ENCODE measurements at places on chromosomes 7 and 10.

- no peak for DNase-seq
Observed at GRCh38 chr10:32951111-32951510, 6.9 kb downstream of the ITGB1 start.

GRCh38 chr10:130484468-130485180 is 348.4 kb downstream of the GLRX3 start:
- DNase-seq: no peak

DNA sequence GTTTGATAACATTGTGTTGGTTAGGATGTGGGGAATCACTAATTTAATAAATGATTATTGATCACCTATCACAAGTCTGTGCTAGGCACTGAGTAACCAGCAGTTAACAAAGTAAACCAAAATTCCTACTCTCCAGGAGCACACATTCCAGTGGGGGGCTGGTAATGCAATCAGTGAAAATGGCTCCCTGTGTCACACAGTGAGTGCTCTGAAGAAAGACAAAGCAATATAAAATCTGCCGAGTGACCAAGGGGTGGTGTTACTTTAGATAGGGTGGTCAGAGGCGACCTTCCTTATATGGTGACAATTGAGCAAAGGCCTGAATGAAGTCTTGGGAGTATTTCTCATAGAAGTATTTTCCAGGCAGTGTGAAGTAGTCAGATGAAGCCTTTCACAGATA is 13.6 kb upstream of the SMC3 start:
- DNase-seq: no peak

DNA sequence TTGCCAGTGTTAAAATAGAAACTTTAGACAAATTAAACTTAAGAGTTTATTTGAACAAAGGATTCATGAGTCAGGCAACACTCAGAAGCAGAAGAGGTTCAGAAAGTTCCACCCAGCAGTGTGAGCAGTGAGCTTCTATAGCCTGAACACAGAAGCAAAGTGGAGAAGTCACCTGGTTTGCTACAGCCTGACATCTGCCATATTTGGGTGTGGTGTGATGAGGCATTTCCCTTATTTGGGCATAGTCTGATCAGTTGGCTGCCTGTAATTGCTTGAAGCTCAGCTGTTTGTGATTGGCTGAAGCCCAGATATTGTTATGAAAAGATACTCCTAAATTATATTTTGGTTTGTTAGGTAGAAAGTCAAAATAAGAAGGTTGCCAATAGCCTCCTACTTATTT is 39.1 kb downstream of the VWC2 start:
- no peak for DNase-seq

DNA sequence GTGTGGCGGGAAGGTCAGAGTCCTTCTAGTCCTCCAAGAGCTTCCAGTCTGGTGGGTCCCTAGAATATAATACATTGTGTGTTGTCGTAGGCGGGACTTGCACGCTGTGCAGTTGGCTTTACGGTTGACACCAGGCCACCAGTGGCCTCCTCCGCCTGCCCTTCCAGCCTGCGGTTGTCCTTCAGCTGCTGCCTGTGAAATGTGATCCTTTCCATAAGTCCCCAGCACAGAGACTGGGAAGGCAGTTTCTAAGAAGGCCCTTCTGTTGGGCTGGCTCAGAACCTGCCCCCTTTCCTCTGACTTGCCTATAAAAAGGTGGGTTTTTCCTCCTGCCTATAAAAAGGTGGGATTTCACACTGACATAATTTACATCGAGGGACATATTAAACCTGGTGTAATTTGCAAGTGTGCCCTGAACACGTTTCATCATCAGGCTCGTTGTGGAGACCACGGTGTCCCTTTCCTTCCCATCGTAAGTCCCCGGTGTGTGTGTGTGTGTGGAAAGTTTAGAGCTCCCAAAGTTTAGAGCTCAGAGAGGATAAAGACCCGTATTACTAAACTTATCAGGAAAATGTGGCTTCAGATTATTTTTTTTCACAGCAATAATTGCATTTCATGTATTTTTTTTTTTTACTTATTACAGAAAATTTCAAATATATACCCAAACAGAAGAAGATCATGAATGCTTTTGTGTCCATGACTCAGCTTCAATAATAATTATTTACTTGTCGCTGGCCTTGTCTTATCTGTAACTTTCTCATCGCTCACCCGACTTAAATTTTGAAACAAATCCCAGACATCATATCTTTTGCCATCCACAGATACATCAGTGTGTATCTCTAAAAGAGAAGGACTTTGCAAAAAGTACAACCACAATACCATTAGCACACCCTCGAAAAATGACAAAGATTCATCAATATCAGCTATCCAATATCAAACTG is 45.1 kb downstream of the CUX1 start:
- DNase-seq: no peak

DNA sequence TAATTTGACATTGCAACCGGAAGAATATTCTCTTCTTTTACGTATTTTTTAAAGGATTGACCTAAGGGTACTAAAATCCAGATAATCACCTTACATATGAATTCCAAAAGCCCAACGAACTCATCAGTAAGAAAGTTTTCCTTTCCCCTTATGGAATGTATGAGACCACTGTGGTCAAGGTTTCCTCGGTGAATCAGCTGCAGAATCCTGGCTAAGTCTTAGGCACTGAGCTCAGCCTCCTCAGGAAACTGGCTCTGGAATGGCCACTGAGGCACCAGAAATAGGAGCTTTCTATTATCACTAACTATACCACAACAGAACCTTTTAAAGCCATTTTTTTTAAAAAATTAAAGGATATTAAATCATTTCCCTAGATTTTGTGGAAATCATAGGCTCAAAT is 21.0 kb downstream of the SVIL start:
- DNase-seq: no peak

GRCh38 chr7:134809616-134810015 is 30.2 kb downstream of the CALD1 start:
- no peak for DNase-seq

DNA sequence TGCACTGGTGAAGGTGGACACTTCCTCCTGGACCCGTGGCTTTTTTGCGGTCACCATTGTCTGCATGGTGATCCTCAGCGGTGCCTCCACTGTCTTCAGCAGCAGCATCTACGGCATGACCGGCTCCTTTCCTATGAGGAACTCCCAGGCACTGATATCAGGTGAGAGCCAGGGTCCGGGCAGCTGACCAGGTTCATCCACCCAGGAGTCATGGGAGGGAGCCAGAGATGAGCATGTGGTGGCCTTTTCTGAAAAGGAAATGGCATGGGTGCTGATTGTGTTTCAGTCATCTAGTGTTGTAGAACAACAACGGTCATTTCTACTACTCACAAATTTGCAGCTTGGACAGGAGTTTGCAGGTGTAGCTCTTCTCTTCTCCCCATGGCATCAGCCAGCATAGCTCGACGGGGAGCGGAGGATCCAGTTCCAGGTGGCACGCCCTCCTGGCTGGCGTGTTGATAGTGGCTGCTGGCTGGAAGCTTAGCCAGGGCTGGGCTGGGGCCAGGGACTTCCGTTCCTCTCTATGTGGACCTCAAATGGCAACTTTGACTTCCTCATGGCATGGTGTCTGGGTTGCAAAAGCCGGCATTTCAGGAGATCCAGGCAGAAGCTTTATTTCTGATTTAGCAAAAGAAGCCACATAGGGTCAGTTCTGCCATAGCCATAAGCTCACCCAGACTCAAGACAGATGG is 32.7 kb downstream of the SLC29A3 start:
- no peak for DNase-seq

DNA sequence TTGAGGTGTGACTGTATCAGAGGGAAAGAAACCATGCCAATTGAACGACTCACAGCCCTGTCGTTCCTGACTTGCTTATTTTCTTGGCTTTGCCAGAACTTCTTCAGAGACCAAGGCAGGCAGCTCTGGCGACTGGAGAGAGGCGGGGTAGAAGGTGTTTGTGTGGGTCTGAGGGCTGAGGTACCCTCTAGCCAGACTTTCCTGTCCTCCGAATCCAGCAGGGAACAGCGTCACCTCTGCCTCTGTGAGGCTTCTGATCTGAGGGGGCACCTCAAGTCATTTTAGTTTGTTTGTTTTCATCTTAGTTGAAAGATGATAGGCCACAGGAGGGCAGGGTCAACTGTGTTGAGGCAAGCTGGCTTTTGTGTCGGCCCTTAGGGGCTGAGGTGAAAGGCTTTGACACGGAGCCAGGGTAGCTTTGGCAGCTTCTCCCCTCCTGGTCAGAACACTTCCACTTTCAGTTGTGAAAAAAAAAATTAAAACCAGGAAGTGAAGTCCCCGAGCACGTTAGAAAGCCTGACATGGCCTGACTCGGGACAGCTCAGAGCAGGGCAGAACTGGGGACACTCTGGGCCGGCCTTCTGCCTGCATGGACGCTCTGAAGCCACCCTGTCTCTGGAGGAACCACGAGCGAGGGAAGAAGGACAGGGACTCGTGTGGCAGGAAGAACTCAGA is 1.9 kb downstream of the ACSL5 start:
- peak; percentile 69 for DNase-seq

- no peak for DNase-seq
Observed at GRCh38 chr10:48782386-48782785, 97.7 kb downstream of the WDFY4 start.

DNA sequence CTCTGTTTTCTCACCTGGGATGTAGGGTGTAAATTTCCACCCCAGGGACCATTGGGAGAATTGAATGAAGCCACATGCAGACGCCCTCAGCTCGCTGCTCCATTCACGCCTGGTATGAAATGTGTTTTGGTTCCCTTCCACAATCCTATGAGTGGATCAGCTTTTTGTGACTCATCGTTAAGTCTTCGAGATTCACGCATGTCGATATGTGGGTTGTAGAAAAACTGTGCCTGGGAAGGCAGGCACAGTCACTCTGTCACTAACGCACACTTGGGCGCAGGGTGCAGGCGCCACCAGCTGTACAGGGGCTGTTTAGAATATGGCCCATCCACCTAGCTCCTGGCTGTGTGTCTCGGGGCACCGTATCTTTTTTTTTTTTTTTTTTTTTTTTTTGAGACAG is 64.2 kb upstream of the SH2B2 start:
- DNase-seq: no peak

GRCh38 chr7:45892407-45893035 is 4.2 kb downstream of the IGFBP1 start:
- no peak for DNase-seq

DNA sequence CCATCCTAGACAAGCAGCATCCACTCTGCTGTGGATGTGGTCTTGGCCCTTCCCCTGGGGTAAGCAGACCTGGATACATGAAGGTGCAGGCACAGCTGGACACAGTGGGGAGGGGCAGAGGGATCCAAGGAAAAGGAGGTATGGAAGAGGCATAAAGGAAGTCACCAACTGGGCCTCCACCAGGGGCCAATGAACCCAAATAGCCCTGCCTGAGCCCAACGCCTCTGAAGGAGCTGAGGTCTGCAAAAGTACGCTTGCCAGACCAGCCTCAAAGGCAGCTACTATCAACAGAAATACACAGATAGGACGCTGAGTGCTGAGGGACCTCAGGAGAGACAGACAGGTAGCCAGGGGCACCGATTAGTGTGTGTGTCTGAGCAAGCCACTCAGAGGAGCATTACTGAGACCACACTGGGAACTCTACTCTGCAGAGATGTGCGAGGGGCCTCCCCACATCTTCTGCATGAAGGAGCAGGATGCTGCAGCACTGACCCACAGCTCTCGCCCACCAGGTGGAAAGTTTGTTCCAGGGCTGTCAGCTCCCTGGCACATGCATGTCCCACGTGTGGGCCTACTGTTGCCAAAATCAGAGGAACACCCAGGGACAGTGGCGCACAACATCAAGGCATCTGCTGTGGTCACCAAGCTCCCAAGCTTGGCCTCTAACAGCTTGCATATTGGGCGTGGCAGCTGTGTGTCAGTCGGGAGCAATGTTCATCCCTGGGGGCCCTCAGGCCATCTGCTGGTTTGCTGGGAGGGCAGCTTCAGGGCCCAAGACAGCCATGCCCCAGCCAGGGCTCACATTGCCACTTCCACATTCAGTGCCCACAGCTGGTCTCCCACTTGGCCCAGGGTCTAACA is 40.0 kb downstream of the MKI67 start:
- DNase-seq: no peak

DNA sequence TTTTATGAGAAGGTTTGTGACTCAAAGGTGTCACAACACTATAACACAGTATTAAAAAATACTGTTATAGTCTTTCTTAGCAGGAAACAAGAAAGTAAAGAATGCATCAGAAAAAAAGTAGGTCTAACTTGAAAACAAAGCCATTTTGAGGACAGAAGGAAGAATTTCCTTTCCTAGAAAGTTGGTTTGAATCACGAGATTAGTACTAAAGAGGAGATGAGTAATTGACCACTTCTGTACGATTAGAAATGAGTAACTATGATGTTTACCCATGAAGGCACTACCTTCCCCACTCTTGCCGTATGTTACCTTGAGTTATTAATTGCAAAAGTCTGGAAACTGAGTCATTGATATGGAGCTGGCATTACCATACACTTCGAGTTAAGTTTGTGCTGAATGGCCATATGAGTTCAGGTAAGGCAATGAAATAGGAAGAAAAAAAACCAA is 65.2 kb downstream of the FAM185A start:
- DNase-seq: no peak

DNA sequence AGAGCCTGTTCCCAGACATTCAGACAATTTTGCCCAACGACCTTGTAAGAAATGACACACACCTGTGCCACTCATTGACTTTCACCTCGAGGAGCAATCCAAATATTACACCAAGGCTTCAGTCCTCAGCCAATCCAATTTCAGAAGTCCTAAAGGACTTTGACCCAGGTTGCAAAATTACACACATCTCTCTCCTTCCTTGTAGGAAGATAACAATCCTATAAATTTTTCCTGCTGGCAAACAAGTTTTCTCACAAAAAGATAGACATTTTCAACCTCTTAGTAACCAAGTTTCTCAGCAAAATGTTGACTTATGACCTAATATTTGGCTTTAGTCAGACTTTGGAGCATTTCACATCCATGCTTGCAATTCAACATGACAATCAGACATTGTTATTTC is 745.0 kb downstream of the GRID1 start:
- peak; percentile 63 for DNase-seq

- no peak for DNase-seq
Observed at GRCh38 chr7:103936558-103936957, 52.9 kb downstream of the RELN start.

DNA sequence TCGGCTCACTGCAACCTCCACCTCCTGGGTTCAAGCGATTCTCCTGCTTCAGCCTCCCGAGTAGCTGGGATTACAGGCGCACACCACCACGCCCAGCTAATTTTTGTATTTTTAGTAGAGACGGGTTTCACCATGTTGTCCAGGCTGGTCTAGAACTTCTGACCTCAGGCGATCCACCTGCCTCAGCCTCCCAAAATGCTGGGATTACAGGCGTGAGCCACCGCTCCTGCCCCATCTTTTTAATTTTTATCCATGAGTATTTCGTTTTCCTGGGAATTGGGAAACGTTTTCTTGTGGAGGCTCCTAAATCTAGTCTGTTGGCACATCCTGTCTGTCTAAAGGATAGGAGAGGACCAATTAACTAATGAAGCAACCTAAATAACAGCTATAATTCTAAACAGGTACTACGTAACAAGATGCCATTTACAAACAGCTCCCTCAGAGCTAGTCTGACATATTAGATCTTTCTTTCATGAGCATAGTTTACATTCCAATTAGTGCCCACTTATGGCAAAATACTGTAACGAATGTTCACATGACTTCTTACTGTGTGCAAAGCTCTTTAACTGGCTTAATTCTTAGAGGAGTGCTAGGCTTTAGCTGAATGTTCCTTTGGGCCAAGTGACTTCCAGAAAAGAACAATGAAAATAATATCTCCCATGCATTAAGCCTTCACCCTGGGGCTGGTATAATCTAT is 151.0 kb upstream of the YAE1 start:
- no peak for DNase-seq

Data from LoVo (cell line).